ENCODE measurements at places on chromosomes 3 and 15.

- peak; percentile 38 for DNase-seq
Measured at GRCh38 chr3:105527949-105528348, 161.2 kb downstream of the ALCAM start.

DNA sequence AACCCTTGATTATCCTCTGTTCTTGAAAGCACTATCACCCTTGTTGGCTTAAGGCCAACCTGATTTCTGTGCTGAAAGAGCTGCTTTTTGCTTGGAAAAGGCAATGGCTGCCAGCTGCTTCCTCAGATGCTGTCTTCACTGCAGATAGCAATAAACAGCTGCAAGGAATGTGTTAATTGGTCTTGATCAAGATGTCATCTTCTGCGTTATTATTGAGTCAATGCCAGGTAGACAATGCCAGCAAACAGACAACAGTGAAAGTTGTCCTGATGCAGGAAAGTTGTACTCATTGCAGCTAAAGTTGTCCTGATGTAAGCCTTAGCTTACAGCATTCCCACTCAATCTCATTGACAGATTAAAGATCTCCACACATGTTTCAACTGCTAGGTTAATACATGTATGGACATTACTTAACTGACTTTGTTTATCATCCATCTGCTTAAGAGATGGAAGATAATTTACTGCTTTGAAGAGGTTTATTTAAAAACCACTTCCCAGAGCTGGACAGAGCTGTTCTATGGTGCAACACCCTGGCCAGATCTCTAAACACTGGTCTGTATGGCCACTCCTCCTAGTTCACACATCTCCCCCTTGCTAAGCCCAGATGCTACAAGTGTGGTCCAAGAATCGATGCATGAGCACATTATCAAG lies 251.0 kb upstream of the MCTP2 start:
- DNase-seq = no peak

GRCh38 chr3:77065750-77066149 lies 25.9 kb downstream of the ROBO2 start:
- no peak for DNase-seq

DNA sequence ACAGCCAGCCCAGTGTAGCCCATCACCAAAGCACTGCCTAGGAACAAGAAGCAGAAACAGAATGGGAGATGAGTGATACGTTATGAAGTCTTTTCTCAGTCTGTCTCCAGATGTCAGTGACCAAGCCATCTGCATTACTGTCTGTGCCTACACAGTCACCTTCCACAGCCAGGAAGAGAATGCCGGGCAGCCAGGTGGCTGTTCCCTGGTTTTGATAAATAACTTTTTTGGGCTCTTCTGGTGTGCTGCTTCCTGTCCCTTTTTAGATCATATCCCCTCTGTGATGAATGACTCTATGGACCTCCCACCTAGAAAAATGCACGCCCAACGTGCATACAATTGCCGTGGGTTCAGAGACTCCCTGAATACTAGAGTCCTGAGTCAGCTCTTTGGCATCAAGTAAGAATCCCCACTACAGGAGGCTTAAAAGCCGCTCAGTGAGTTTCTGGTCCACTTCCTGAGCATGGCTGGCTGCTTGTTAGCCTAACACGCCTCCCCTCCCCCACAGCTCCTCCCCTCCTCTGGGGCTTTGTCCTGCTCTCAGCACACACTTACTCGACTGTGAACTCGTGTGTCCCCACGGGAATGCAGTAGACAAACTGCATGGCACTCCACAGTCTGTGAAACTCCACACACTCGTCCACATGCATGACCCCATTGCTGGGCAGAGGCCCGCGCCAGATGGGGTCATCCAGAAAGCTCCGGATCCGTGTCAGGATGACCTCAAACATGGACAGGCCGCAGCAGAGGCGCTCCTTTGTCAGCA lies 34.7 kb downstream of the NIPA2 start:
- DNase-seq = no peak

GRCh38 chr3:60085649-60086048 lies 1035.8 kb upstream of the CFAP20DC start:
- DNase-seq = no peak

GRCh38 chr15:87940768-87941167 lies 315.8 kb downstream of the NTRK3 start:
- DNase-seq = no peak

- no peak for DNase-seq
Measured at GRCh38 chr3:114595522-114596028, 301.7 kb downstream of the TIGIT start.

DNA sequence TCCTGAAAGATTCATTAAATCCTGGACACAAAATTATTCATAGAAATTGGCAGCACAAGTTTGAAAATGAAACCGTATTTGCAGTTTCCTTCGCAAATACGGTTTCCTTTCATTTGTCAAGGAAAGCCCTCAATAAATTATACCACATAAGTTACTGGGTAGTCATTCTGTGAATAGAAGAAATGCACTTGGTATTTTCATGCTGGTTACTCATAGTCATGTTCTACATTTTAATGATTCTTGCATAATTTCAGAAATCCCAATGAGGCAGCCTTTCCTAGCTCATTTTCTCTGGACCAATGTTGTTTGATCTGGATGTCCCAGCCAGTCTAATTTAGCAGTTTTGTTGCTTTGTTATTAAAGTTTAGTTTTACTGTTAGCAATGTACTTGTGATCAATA lies 43.2 kb downstream of the MINAR1 start:
- no peak for DNase-seq

GRCh38 chr15:68561171-68561900 lies 17.5 kb upstream of the CORO2B start:
- DNase-seq = no peak

DNA sequence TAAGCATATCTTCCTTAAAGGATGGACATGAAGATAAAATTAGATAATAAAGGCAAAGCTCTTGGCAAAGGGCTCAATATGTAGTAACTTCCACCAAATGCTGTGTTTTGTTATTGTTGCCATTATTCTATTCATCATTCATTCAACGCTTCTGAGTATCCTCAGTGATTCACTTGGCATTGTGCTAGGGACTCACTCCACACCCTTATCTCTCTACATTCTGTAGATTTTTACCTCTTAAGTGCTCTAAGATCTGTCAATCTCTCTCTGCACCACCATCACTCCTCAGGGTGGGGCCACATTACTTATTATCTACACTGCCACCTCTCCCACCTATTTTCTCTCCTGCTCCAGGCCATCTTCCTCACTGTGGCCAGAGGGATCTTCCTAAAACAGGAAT lies 51.2 kb downstream of the SH3GL3 start:
- DNase-seq = no peak

- no peak for DNase-seq
Measured at GRCh38 chr3:77256584-77257503, 216.9 kb downstream of the ROBO2 start.

- no peak for DNase-seq
Measured at GRCh38 chr3:177694316-177694715, 497.0 kb upstream of the TBL1XR1 start.

DNA sequence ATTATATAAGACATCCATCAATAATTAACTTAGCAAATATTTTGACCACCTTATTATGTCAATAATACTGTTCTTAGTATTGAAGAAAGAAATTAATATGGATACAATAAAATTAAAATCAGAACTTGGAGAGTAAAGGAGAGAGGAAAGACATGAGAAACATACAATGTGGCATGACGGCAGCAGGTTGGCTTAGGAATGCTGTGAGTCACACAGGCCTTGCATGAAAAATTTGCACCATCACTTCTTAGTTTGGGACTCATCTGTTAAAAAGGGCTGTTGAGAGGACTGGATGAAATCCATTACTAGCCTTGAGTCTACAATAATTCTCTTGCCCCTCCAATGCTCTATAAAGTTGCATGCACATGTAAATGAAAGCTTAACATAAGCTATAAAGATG lies 880.8 kb downstream of the ROBO1 start:
- DNase-seq = no peak

DNA sequence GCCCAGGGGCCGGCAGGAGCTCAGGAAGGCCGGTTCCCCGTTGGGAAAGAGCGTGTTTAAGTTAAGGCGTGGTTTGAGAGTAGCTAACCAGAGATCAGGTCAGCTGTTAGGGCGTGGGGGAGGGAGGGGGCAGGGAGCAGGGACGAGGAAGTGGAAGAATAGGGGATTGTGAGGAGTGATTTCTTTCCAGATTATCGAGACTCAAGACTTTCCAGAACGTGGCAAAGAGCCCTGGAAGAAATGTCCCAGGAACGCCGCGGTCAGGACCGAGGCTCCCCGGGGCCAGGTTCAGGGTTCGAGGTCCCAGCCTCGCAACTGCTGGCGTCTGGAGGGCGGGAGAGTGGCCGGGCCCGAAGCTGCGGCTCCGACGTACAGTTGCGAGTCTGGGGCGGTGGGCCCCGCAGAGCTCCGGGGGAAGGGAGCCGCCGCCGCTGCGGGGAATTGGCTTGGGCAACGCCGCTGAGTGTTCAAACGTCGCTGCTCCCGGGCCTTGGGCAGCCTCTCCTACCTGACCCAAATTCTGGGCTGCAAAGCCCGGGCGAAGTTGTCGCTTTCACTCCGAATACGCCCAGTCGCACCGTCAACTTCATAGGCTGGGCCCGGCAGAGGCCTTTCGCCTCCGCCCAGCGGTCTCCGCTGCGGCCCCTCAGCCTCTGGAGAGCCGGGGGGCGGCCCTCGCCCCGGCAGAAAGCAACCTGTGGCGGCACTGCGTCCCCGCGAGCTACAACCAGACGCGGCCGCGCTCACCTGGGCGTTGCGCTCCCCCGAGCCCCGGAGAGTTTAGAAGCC lies 9.5 kb downstream of the ISL2 start:
- peak; percentile 20 for DNase-seq

DNA sequence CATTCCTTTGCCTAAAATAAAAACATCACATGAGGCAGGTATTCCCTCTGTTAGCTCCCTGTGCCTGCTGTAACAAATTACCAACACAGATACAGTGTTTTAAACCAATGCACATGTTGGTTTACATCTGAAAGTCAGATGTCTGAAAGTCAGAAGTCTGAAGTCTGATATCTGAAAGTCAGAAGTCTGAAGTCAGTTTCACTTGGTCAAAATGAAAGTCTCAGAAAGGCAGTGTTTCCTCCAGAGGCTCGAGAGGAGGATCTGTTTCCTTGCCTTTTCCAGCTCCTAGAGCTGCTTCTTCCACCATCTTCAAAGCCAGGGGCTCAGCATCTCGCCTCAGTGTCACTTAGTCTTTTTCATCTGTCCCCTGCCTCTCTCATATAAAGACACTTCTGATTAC lies 22.0 kb downstream of the SST start:
- DNase-seq = no peak

DNA sequence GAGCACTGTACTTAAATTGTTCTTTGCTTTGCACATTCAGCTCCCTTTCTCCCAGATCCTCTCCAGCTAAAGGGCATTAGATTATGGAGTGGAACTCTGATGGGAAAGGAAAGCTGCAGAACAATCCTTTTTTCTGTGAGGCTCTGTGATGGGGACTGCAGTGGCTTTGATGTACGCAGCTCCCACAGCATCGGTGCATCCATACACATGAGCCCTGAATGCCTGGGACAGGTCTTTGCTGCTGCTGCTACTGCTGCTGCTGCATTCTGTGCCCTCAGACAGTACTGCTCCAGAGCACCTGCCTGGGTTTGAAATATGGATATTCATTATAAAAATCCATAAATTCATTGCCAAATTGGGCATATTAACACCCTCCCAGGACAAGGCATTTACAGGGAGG lies 164.4 kb downstream of the WDR76 start:
- DNase-seq = no peak

GRCh38 chr15:70060214-70060992 lies 37.3 kb downstream of the TLE3 start:
- DNase-seq = no peak

DNA sequence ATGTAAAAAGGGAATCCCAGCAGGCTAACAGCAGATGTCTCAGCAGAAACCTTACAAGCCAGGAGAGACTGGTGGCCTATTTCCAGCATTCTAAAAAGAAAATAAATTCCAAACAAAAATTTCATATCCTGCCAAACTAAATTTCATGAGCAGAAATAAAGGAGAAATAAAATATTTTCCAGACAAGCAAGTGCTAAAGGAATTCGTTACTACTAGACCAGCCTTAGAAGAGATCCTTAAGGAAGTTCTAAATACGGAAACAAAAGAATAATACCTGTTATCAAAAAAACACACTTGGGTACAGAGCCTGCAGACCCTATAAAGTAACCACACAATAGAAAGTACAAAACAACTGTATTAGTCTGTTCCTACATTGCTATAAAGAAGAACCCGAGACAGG lies 41.4 kb downstream of the HDGFL3 start:
- no peak for DNase-seq

DNA sequence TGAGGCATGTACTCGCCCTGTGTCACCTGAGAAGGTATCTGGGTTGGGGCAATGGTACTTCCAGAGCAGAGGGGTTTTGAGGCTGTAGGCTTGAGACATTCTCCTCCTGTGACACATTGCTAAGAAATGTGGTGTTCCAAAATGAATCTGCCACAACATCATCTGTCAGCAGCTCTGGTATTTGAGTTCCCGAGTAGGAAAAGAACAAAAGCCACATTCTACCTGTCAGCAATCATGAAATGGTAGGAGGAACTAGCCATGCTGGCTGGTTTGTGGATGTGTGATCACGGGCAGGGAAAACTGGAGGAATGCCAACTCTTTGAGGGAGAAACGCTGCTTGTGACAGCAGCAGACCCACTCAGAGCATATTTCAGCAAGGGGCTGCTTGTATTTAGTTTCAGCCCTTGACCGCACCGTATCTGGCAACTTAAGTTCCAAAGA lies 579.4 kb upstream of the TBL1XR1 start:
- DNase-seq = no peak

GRCh38 chr15:73930790-73931281 lies 4.6 kb downstream of the LOXL1 start:
- no peak for DNase-seq

GRCh38 chr3:81249540-81250029 lies 511.9 kb downstream of the GBE1 start:
- no peak for DNase-seq

- no peak for DNase-seq
Measured at GRCh38 chr15:71290881-71291635, 175.8 kb downstream of the THSD4 start.

GRCh38 chr15:26590676-26591075 lies 182.2 kb downstream of the GABRB3 start:
- DNase-seq = no peak

DNA sequence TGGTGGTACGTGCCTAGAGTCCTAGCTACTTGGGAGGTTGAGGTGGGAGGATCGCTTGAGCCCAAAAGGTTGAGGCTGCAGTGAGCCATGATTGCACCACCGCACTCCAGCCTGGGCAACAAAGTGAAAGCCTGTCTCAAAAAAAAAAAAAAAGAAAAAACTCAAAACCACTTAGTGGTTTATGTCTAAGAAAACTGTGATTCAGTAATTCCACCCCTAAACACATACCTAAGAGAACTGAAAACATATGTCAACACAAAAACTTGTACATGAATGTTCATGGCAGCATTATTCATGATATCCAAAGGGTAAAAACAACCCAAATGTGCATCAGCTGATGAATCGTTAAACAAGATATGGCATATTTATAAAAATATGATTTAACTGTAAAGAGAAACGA lies 14.3 kb downstream of the SPG21 start:
- no peak for DNase-seq

- no peak for DNase-seq
Measured at GRCh38 chr15:94265009-94265408, 33.6 kb downstream of the MCTP2 start.

- DNase-seq = no peak
Measured at GRCh38 chr3:73743551-73743950, 118.8 kb upstream of the PDZRN3 start.

Measured in CD4-positive, CD25-positive, alpha-beta regulatory T cell (primary cell).